Stimulated activated effector memory CD8-positive, alpha-beta T cell treated with anti-CD3 and anti-CD28 coated beads, Interleukin-12 subunit alpha, Interleukin-12 subunit beta, amount 100 ng/mL, for 72 hours (primary cell): ENCODE measurements at places on chromosomes 6 and 20.

DNA sequence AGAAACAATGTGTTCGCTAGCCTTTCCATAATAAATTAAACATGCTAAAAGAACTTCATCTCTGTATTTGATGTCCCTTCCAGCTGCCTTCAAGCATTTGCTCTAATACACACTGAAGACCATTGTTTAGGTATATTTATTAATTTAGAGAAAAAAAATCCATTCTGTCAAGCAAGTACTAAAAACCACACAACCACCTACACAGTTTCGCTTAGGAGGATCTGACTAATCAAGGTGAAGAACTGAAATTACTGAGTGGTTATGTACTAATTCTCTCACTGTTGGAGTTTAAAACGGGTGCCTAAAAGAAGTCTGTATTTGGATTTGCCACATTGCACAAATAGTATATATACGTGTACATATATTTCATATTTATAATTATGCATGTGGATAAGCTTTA is 58.9 kb downstream of the GMDS start:
- DNase-seq, result no peak

- DNase-seq, result no peak
These were observed 91.9 kb downstream of the PDE10A start for GRCh38 chr6:165571068-165571682.

GRCh38 chr20:33693289-33693688 is 7.1 kb upstream of the E2F1 start:
- DNase-seq, result no peak

DNA sequence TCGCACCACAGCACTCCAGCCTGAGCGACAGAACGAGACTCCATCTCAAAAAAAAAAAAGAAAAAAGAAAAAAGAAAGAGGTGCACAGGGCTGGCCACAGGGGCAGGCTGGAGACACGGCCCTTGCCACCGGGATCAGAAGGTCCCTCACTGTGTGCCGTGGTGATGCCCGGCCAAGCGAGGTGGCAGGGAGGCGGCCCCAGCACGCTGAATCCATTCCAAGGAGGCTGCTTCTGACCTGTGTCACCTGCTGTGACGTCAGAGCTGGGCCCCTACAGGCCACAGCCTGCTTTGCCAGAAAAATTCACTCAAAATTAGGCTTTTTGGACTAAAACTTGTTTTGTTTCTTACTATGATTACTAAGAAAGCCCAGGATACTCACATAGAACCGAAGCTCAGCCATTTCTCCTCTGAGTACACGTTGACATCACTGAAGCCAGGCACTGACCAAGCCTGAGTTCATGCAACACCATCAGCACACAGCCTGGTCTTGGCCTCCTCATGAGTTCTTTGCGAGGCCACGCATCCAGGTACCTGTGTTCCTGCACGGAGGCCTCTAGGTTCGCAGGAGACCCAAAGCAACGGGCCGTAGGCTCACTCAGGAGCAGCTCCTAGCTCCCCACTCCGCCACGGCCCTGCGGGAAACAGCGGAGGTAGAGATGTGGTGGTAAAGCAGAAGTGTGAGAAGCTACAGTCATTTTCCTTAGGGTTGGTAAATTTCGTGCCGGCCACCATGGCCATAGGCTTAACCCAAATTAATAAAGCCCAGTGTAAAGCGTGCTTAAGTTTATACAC is 67.8 kb downstream of the THBS2 start:
- DNase-seq, result no peak

GRCh38 chr20:19451923-19452295 is 239.5 kb downstream of the SLC24A3 start:
- no peak for DNase-seq

GRCh38 chr6:90144396-90144795 is 152.2 kb downstream of the BACH2 start:
- no peak for DNase-seq

GRCh38 chr20:33709905-33710541 is 10.1 kb downstream of the PXMP4 start:
- DNase-seq, result no peak

DNA sequence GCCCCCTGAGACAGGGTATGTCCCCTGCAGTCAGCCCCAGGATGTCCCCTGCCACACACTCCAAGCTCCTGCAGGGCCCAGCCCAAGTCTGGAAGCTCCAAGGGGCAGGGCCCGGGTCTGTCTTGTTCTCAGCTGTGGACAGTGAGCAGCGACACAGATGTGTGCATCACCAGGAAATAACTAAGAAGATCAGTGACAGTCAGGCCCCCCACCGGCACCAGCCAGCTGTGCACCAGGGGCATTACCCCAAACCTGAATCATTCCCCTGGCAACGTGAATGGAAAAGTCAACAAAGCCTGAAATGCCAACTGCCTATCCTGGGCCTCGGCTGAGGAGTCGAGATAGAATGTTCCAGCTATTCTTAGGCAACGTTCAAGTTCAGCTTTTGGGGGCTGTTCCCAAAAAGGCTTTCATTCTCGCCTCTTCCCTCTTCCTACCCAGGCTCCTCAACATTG is 105.0 kb downstream of the PREX1 start:
- DNase-seq, result no peak

GRCh38 chr6:106082735-106083398 is 3.3 kb upstream of the PRDM1 start:
- no peak for DNase-seq

- DNase-seq, result no peak
These were observed 40.0 kb upstream of the OPN5 start for GRCh38 chr6:47741807-47742206.

DNA sequence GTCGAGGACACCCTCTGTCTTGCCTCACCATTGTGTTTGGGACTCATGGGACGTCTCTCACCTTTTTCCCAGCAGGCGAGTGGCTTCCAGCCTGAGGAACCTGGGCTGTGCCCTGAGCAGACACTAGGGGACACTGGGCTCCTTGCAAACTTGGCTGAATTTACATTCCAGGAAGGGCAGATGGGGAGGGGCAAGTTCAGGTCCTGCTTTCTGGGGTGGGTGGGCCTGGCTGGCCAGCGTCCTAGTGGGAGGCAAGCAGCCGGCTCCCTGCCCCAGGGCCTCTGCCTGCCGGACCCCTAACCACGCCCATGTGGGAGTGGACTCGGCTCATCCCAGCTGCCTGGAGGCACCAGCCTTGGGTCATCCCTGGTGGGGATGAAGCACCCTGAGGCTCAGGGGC is 48.2 kb upstream of the MLN start:
- DNase-seq, result no peak

- no peak for DNase-seq
These were observed 20.9 kb upstream of the EPM2A start for GRCh38 chr6:145756170-145756662.

DNA sequence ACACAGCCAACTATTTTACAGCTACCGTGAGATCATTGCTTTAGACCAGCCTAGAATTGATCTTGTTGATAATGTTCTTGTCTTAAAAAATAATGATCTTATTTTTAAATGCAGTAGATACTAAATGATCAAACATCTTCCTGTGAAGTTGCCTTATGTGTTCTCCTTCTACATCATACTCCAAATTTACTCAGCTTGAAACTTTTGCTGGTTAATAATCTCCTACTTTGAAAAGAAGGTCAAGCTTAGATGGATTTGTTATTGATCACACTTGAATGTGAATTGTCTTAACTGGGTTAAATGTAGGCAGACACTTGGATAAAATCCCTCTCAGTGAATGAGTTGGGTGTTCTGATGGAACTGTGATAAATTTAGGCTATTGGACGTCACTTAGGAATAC is 91.9 kb downstream of the HAO1 start:
- DNase-seq, result no peak

DNA sequence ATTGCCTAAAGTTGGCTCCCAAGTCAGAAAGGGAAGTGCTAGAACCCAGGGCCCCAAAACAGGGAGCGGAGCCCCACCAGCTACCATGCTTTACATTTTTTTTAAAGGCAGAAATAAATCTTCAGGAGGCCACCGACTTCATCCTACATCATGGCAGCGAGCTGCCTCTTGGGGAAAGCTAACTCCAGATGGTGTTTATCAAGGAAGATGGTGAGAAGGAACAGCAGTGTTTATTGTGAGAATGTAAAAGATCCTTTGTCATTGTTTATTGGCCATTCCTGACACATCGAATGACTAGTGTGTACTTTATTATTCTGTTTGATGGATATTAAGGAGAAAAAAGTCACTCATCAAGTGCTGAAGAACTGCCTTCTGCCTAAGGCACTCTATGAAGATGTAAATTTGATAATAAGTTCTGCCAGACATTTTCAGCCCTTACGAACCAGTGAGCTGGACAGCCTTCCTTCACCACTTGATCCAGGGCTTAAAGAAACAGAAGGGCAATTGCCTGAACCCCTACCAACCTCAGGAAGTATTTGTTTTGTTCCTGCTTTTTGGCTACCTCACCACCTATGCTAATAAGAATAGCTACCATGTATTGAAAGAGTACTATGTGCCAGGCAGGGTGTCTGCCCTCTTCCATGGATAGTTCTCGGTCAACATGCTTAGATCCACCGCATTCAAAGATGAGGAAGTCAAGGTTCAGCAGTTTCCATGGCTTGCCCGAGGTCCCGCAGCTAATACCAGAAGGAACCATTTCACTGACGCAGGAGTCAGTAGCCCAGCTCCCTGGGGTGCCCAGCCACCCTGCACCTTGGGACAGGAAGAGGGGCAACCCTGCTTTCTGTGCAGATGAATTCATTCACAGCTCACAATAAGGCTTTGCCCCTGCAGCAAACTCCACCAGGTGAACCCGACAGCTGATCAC is 194.7 kb upstream of the RREB1 start:
- no peak for DNase-seq

DNA sequence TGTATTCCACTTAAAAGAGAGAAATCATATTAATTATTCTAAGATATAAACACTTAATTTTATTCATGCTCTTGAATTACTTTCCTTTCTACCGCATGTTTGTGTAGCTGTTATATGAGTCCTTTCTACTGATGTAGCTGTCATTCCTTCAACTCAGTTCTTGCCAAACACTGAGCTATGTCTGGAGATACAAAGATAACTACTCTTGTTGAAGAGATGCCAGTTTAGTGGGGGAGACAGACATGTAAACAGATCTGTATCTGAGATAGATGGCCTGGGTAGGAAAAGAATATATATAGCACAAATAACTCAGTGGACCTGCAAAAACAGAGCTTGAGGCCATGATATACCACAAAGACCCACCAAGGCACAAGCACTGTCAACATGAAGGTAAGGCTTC is 157.3 kb downstream of the BTBD9 start:
- DNase-seq, result no peak

- no peak for DNase-seq
These were observed 4.5 kb downstream of the ATXN1 start for GRCh38 chr6:16756660-16757255.

GRCh38 chr20:48824830-48825565 is 2.8 kb downstream of the PREX1 start:
- DNase-seq, result no peak

DNA sequence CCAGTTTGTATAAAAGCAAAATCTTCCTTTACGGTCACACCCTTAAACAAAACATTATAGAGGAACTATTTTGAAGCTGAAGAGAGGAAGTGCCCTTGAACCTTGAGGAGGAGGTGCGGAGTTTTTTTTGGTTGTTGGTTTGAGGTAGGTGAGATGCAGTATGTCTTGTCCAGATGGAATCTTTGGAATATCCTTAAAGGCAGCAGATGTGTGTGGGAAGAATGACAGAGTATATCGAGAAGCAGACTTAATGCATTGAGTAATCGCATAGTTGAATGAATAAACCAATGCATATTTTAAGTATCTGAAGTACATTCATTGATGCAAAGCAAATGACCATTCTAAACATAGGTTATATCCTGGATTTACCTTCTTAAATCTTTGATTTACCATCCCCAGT is 49.9 kb downstream of the AIG1 start:
- no peak for DNase-seq

DNA sequence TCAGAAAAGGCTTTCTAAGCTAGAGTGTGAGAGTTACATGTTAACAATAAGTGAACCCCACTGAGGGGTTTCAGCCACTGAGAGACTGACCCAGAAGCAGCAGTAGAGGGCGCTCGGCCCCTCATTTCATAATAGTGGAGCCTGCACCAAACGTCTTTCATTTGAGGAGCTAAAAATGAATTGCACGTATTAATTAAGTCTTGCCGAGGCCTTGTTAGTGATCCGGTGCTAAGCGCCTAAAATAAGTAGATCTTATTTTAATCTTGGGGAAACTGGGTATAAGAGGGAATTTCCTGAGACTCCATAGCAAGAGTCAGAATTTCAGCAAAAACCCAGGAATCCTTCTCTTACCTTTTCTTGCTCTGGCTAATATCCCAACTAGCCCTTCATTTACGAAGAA is 209.7 kb downstream of the FARS2 start:
- DNase-seq, result peak; percentile 25

- DNase-seq, result no peak
These were observed 22.0 kb upstream of the ABCC10 start for GRCh38 chr6:43405354-43405753.

DNA sequence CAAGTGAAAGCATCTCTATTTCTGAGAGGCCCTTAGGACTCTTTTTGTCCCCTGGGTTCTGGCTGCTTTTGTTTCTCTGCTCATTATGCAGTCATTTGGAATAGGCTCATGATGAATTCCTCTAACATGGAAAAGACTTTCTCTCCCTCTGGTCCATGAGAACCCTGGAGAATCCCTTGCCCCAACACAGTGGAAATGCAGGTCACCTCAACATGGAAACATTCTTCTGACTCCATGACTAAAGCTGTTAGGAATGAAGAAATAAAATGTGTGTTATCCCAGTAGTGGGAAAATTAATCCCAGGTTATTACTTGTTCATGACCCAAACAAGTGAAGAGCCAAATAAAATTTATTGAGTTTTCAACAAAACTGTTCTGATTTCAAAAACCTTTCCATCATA is 458.6 kb downstream of the EPM2A start:
- DNase-seq, result no peak

GRCh38 chr6:66184091-66184490 is 477.1 kb upstream of the EYS start:
- no peak for DNase-seq

DNA sequence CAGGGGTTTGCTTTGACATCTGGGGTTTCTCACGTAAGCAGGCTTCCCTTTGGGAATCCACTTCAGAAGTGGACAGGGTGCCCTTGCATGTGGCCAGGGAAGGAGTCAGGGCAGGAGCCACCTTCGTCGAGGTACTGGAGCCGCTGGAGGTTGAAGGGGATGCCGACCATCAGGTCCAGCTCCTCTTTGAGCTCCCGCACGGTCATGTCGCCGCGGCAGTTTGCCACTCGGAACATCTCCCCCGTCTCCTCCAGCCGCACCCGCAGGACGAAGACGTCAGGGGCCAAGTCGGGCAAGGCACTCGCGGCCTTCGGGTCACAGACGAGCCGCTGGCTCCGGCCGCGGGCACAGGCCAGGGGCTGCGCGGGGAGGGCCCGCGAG is 360 bp downstream of the ANKRD60 start:
- no peak for DNase-seq

GRCh38 chr6:20029979-20030378 is 182.3 kb downstream of the MBOAT1 start:
- DNase-seq, result no peak
